ENCODE measurements at places on chromosomes 7 and 10.

DNA sequence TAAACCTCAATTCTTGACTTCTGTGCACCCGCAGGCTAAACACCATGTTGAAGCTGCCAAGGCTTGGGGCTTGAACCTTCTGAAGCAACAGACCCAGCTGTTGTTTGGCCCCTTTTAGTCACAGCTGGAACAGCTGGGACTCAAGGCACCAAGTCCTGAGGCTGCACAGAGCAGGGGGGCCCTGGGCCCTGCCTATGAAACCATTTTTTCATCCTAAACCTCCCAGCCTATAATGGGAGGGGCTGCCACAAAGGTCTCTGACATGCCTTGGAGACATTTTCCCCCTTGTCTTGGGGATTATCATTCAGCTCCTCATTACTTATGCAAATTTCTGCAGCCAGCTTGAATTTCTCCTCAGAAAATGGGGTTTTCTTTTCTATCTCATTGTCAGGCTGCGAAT lies 31.8 kb downstream of the LMBR1 start:
- DNase-seq, result no peak

- DNase-seq, result no peak
Measured at GRCh38 chr7:112009081-112009480, 197.1 kb downstream of the DOCK4 start.

DNA sequence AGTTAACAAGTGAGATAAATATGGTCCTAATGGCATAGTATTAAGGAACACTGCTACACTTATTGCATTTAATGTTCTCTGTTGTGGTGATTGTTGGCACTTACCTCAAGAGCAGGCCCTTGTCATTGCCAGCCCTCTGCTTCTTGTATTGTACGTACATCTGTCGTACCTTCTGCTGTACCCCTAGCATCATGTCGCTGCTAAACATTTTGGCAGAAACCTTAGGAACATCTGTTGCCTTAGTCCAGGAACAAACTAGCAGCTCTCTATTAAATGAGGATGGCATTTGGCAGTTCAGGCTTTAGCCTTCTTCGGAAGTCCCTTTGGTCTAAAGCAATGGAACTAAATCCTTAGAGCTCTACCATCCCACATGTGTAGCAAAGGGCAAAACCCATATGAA lies 47.6 kb downstream of the PRKG1 start:
- no peak for DNase-seq

DNA sequence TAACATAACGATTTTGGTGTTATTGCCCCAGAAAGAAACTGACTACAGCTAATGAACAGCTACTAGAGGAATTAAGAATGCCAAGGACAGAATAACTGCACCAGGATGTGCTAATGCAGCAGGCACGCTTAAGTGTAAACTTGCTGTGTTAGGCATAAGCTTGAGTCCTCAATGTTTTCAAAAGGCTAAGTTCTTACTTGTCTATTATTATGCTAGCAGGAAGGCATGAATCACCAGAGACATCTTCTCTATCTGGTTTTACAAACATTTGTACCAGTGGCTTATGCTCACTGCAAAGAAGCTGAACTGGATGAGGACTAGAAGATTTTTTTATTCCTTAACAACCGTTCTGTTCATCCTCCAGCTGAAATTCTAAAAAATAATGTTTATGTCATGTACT lies 1035.3 kb downstream of the NRG3 start:
- no peak for DNase-seq

DNA sequence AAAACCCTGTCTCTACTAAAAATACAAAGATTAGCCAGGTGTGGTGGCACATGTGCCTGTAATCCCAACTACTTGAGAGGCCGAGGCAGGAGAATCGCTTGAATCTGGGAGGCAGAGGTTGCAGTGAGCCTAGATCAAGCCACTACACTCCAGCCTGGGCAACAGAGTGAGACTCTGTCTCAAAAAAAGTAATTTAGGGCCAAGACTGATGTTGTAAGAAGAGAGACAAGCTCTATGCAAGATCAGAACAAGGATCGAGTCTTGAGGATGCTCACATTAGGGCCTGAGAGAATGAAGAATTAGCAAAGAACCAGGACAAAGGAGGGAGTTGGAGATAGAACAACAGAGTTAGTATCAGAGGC lies 3.3 kb upstream of the KPNA7 start:
- DNase-seq, result no peak

DNA sequence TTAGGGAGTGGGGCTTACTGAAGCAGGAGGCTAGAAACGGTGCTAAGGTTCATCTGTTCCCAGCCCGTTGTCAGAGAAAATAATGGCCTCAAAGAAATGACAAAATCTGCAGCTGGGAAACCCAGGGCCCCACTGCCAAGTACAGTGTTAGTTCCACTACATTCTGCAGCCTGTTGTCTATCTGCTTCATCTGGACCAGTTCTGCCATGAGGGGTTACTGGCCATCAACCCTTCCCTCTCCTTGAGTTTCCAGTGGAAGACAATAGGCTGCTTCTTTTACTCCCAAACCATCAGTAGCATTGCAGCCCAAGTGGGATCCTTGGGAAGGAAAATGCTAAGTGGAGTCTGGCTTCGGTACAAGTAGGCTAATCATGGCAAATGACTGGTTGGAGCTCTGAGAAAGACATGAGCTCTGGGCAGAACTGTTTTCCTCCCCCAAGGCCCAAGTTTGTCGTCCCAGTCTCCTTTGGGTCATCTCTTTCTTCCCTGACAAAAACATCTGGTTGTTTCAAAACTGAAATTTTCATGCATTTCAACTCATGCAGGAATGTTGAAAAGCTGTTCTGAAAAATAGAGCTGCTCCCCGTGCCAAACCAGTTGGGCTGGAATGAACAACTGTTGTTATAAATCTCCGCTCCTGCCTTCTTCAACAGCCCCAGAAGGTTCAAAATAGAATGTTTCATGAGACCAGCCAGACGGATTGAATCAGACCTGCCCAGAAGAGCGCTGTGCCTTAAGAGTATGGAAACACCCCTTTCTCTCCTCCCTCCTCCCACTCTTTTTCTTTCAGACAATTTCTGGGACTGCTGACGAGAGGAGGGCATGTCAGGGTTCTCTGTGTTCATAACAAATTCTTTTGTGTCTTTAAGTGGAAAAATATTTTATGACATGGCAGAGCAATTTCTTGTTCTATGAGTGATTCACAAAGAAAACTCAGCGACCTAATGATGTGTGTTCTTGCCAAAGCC lies 116.6 kb downstream of the RAB18 start:
- DNase-seq, result no peak

- DNase-seq, result no peak
Measured at GRCh38 chr7:327233-327931, 37.4 kb downstream of the FOXL3 start.

GRCh38 chr10:49593998-49594397 lies 16.1 kb upstream of the SLC18A3 start:
- no peak for DNase-seq

DNA sequence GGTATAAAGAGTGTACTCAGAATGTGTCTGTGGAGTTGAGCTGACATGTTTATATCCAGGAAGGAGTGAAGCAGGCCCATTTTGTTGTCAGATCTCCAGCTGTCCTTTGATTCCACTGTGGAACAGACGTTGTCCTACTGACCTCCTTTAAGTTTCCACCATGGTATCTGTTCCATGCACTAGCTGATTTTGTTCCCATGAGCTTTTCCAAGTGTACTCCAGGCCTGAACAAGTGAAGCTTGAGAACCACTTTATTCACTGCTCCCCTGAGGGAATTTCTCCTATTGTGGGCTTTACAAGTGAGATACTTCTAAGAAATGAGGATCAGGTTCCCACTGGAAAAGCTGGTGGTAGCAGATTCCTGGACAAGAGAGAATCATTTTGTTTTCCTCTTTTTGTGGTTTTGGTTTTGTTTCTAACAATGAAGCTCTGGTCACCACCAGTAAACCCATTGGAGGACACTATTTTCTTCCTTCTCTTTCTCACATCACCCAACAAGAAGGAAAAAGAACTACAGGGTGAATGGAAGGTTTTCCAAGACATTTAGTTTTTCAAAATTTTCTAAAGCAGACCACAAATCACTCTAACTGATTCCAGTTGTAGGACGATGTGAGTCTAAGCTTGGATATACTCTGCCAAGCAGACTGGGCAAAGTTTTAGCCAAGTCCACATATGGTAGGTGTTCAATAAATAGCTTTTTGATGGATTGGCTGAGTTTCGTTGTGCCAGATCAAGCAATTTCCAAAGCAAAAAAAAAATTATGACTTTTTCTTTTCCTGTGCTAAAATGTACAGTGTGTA lies 144.2 kb downstream of the JCAD start:
- DNase-seq, result no peak

GRCh38 chr7:107390916-107391315 lies 78.9 kb upstream of the GPR22 start:
- DNase-seq, result no peak

DNA sequence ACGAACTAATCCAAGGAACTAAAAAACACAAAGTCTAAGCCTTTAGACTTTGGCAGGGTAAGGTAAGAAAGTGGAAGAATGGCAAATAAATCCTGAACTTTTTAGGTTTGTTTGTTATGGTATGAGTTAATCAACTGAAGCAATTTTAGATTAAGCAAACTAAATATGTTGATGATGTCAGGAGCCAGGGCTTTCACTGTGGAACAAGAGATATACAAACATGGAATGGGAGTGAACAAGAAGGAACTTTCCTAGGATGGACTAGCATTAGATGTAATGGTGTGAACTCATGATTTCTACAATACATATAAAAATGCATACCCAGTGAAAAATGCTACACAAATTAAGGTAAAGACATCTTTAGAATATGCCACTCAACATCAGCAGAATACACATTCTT lies 35.8 kb downstream of the NT5C2 start:
- no peak for DNase-seq

- DNase-seq, result no peak
Measured at GRCh38 chr10:76352300-76352699, 920.9 kb downstream of the LRMDA start.

DNA sequence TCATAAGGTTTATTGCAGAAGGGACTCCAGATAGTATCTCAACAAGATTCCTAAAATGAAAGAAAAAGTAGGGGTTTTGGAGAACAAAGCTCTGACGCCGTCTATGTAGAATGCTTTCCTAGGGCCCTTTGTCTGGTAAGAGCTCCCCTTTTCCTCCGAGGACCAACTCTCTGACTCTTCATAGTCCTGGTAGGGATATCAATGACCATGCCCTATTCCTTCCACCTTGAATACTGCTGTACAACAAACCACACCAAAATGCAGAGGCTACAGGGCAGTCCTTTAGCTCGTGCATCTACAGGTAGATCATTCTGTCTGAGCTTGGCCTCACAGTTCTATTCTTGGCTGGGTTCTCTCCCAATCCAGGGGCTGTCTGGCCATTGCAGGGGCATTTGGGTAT lies 190.3 kb downstream of the WDR11 start:
- DNase-seq, result no peak

GRCh38 chr10:113947184-113948041 lies 93.0 kb downstream of the NHLRC2 start:
- no peak for DNase-seq

GRCh38 chr10:124621637-124622036 lies 122.5 kb downstream of the FAM53B start:
- DNase-seq, result no peak

DNA sequence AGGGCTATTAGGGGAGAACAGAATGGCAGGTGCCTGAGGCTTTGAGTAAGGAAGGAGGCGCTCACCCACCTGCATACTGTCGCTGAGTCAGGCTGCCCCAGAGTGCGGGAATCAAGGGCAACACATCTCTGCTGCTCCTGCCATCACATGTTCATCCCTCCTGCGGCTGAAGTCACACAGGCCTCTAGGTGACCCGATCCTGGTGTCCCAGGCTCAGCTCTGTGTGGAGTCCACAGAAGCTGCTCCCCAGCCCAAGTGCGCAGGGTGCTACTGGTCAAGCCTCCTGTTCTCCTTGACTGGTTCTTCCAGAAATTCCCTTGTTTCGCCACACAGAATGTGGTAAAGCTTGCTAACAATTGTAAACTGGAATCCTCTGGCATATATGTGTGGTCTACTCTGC lies 96.9 kb upstream of the IL6 start:
- no peak for DNase-seq

- DNase-seq, result no peak
Measured at GRCh38 chr7:136953386-136953785, 84.9 kb downstream of the CHRM2 start.

- no peak for DNase-seq
Measured at GRCh38 chr10:13475124-13475523, 53.7 kb downstream of the BEND7 start.

DNA sequence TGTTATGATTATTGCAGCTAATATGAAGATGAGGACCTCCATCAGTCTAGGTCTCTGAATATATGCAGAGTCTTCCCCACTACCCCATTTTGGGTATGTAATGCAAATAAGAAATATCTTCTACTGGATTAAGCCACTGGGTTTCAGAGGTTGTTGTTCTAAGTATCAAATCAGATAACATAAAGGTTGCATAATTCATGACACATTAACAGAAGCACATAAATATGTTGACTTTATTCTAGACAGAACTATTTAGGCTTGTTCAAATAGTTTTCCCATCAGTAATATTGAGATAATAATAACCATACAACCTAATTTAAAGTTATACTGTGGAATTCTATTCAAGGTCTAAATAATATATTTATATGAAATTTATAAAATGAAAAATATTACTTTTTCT lies 157.1 kb downstream of the ETV1 start:
- no peak for DNase-seq

- DNase-seq, result no peak
Measured at GRCh38 chr10:88728107-88728763, 22.2 kb downstream of the LIPK start.

DNA sequence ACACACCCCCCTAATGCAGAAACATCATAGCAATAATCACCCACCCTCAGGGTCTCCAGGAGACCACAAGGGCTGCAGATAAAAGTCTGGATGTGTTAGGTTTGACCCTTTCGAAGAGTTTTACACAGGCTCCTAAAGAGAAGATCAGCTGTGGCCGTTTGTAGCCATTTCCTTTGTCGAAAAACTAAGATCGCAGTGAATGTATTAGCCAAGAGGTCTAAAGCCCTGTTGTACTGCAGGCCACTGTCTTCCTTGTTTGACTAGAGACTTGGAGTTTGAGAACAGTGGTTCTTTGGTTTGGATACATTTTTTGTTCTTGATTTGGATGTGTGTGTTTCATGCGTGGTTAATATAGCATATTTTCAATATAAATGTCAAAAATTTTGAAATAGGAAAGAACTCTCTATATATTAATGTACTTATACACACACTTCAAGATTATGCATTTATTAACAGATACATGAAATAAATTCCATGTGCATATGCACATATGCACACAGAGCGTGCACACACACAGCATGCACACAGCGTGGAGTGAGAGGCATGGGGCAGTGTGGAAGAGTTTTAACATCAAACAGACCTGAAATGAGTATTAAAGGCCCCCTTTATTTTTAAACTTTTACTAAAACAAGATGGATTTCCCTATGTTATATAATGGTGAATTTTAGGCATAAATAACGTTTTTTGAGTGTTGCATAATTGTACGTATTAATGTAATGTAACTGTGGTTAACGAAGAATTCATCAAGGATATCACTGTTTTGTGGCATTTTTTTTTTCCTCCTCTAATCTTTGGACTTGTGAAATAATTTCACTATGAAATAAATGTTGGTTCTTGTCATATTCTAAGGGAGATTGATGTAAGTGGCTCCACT lies 2.2 kb downstream of the IKZF1 start:
- DNase-seq, result no peak

Measured in stimulated activated naive CD4-positive, alpha-beta T cell (primary cell).